ENCODE measurements at places on chromosomes 5 and 9.

DNA sequence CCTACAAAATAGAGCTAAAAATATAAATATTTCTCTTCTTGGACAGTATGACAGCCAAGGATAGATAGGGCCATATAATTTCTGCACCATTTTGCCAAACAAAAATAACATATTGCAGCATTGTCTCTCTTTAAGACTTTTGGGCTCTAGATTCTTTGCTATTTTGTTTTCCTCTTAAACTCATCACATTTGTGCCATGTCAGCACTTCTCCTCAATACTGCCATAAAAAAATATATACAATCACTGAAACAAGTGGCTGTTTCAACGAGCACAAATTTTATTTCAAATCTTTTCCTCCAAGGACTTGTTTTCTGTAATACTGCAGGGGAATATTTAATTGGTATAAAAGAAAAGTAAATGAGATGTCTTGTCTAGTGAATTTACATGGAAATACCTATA, 1570.0 kb upstream of the NUDT12 start:
- no peak for DNase-seq

DNA sequence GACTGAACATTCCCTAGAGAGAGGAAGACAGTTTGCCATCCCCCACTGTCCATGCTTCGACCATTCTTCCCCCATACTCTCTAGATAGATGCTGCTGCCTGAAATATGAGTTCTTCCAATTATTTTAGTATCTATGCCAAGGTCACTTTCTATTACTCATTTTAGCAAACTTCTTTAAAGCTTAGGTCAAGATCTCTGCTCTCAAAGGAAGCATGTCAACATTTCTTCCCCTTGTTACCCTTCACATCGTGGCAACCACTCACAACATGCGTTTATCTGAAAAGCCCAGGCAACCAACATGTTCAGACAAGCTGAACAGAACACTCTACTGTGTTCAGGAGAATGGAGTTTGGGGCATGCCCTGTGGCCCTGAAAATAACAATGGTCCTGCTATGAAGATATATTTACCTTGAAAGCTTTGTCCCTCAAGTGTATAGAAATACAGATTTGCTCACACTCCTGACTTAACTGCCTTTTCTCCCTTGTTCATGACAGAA, 138.4 kb upstream of the KIF2A start:
- DNase-seq: no peak

- DNase-seq: no peak
Observed at GRCh38 chr9:123387686-123388085, 31.7 kb downstream of the CRB2 start.

DNA sequence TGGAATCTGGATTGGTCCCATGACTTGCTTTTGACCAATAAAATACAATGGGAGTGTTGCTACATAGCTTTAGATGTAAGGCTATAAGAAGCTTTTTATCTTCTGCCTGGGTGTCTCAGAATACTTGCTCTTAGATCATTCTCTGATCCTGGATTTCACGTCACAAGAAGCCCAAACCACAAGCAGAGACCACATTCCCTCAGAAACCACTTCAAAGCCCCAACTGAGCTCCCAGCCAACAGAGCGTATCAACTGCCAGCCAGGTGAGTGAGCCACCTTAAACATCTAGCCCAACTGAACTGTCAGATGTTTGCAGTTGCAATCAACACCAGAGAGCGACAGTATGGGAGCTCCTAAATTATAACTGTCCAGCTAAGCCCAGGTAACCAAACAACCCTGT, 687.1 kb downstream of the TLE1 start:
- no peak for DNase-seq

GRCh38 chr9:88237479-88237961, 99.2 kb upstream of the SPATA31C2 start:
- DNase-seq: no peak

DNA sequence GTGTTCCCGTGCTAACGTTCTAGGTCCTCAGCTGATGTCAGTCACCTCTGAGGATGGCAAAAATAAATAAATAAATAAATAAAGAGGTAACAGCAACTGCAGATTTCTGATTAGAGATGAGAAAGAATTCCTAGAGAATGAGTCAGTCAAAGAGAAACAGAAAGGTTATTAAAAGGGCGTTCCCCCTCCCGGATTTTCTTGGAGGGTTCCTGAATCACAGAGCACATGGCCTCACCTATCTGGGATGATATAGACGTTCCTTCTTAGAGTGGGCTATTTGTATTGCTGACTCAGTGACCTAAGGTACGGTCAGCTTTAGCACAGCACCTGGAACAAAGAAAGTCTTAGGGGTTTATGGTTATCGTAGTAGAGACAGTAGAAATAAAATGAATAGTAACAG, 30.6 kb downstream of the HTR4 start:
- no peak for DNase-seq

DNA sequence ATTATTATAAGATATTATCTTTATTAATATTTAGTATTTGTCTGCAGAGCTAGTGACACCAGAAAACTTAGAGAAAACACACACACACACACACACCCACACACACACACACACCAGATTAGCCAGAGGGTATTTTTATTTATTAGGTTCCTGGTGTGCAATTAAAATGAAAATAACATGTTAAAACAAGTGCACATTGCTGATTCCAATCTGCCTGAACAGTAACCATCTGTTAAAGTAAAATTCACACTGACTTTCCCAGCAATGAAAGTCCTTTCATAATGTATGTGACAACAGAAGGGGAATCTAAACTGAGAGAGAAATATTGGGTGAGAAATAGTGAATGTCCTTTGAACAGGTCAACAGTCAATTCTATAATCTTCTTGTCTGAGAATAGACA, 2323.5 kb upstream of the ACO1 start:
- DNase-seq: no peak

DNA sequence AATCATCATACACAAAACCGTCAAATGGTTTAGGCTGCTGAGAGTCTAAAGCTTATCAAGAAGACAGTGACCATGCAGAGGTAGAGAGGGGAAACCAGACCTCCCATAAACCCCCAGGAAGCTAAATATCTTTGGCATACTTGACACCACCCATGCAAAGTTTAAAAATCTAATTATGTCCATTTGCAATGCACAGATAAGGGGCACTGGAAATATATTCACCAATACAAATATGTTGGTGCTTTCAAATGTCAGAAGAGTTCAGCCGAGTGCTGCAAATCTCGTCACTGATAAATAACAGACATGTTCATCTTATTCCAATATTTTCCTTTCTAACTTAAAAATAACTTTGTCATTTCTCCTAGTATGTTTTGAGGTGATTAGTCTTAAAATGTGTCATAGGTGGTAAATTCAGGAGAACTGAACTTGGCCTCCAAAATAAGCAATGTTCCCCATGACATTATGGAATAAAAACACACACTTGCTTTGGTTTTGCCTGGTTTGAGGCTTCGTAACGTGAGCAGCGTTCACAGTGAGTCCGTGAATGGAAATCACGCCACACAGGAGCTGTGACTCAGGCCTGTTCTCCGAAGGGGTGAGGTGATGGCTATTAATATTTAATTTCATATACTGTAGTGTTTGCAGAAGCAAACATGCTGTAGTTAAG, 182.2 kb downstream of the AOPEP start:
- DNase-seq: no peak

- no peak for DNase-seq
Observed at GRCh38 chr9:14179449-14179848, 134.5 kb downstream of the NFIB start.

DNA sequence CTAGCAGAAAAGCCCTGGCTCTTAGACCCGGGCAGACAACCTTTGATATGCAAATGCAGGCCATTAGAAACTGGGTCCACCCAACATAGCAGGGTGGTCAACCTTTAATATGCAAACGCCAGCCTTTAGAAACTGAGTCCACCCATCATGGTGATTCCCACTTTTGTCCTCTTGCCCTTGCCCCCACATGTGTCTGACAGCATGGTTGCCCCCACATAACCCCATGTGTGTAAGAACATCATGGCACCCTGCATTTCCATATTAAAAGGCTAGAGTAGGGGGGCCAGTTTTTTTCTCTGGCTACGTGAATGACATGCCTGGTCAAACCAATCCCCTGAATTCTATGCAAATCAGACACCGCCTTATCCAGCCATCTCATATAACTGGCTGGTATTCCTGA, 273.2 kb upstream of the PRDM9 start:
- DNase-seq: no peak

DNA sequence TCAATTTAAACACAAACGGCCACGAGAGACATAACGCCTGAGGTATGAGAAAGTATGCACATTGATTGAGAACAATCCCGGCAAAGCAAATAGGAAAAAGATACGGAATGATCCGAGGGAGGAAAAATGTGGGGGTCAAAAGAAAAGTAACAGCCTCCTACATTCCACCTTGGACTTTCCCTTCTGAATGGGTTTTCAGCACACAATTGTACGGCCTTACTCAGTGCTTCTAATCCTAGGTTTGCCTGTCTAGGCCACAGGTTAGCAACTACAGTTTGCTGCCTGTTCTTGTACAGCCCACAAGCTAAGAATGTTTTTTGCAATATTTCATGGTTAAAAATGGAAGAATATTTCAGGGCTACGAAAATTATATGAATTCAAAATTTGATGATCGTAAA, 46.2 kb upstream of the RNF20 start:
- no peak for DNase-seq

DNA sequence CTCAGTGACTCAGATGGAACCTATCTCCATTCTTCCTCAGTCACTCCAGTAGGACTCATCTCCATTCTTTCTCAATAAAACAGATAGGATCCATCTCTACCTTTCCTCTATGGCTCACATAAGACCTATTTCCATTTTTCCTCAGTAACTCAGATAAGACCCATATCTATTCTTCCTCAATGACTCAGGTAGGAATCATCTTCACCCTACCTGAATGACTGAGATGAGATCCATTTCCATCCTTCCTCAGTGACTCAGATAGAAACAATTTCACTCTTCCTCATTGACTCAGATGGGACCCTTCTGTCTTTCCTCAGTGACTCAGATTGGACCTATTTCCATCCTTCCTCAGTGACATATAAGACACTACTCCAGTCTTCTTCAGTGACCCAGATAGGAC, 165.1 kb downstream of the FBXO4 start:
- DNase-seq: no peak
